ENCODE measurements at places on chromosomes 12 and 14. TPM values are rescaled to one million over a fixed set of nuclear protein-coding genes. Genes with fewer than 3 reads are reported as not detected.

Gene ITGA5
- total RNA-seq: 49.1 TPM

Gene ENDOU
- total RNA-seq: 1.9 TPM

DNA sequence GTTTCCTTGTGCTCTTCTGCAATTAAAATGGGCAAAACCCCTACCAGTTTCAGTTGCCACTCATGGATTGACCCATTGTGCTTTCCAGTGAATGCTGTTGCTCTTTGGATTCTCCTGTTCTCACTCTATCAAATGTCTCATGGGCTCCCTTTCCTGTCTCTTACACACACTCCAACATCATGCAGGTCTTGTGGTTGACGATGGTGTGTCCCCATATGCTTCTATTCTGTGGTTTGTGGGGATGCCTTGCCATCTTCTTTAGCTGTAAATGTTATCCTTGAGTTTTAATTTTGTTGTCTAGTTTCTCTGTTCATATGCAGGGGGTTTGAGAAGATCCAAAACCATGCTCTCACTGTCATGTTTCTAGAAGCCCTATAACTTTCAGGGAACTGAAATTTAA, 31.9 kb upstream of the FBXO34 start:
- DNase-seq: no peak

- no peak for DNase-seq
These were observed 403 bp upstream of the PNP start for GRCh38 chr14:20468764-20469241.
